H4 (cell line): ENCODE measurements at places on chromosomes 5 and 9.

DNA sequence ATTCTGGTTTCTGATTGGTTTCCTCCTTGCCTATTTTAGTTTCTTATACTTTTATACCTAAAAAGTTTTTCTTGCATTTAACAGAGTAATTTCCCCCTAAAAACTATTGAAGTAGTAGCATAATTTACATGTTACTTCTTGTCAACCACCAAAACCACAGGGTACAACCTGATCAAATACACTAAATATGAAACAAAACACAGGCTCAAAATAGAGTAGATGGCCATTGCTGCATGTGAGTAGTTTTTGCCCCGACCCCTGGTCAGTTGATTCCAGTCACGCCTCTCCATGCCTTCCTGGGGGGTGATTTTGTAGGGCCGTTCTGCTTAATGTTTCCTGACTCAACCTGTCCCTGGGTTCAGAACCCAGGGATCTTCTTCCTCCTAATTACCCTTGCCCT is 101.8 kb downstream of the TLE4 start:
- DNase-seq, result no peak

- DNase-seq, result peak; percentile 2
Measured at GRCh38 chr9:6502399-6502798, 89.4 kb downstream of the UHRF2 start.

DNA sequence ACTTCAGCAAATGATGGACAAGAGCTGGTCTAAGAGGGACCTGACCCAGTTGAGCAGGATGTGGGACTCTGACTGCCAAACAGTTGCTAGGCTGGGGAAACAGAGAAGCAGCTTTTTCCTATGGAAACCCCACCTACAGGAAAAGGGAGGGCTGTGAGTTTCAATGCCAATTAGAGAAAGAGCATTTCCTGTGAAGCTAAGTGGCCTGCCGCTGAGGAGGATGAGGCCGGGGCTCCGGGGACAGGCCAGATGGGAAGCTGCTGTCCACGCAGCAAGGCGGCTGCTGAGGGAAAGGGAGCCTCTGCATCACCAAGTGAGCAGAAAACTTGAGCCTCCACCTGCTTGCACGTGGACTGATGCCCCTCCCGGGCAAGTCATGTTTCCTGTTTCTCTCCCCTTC is at the start of gene PCDH12:
Gene PCDH12, minus strand, starts transcription at position 90 of the 400 bp plus-strand sequence. CDS start 351 bp downstream, outside the sequence.
- no peak for DNase-seq

- DNase-seq, result no peak
Measured at GRCh38 chr9:76567086-76567485, 108.1 kb downstream of the GCNT1 start.
